ENCODE measurements at places on chromosomes 12 and 14.

DNA sequence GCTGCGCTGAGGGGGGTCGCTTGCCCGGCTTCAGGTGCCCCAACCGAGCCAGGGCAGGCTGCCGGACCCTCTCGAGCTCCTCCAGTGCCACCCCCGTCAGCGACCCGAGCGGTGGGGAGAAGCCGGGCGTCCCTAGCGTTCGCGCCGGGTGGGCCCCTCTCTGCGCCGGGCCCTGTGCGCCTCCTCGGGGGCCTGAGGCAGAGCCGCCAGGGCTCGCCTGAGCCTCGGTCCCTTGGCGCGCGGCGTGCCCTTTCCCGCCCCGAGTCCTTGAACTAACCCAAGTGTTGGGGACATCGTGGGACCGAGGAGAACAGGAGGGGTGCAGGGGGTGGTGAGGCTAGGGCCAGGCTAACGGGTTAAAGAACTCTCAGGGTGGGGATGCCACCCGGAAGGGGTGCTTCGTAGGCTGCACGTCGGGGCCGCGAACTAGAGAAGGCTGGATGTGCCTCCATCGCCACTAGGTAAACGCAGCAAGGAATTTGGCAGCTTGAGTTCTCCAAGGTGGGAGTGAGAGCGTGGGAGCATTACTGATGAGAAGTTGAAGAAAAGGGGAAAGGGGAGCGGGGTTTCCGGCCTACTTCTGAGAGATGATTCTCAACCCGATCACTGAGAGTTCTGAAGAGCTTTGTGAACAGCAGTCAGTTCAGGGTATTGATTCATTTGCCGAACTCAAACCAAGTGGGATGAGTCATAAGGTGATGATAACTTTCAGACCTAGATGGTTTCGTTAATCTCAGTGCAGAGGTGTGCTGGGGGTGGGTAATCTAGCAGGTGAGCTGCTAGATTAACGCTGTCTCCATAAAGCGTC, 618 bp downstream of the RNF34 start:
- DNase-seq, result peak; percentile 57

DNA sequence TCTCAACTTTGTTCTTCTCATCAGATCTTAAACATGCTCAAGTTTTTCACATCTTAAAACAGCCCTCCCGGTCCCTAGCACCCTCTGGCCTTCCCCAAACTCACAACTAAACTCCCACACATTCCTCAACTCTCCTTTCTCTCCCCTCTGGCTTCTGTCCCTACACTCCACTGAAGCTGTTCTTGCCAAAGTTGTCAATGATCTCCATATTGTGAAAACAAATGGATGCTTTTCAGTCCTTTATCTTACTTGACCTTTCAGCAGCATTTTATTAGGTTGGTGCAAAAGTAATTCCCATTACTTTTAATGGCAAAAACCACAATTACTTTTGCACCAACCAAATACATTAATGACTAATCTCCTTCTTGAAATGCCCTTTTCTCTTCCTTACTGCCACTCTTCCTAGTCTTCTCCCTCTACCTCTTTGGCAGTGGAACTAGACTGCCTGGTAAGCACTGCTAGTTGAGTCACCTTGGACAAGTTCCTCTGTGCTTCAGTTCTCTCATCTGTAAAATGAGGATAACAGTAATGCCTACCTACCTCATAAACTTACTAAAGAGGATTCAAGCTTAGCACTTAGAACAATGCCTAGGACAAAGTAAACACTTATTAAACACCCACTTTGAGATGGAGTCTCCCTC, 16.0 kb downstream of the CERS5 start:
- no peak for DNase-seq

GRCh38 chr12:8887285-8887715, 27.0 kb upstream of the PHC1 start:
- DNase-seq, result peak; percentile 38

- DNase-seq, result no peak
Measured at GRCh38 chr14:73236157-73236556, 1.1 kb upstream of the PAPLN start.

- peak; percentile 60 for DNase-seq
Measured at GRCh38 chr12:15701631-15702156, 87.5 kb downstream of the EPS8 start.

- no peak for DNase-seq
Measured at GRCh38 chr14:81157431-81157830, 63.3 kb downstream of the GTF2A1 start.

DNA sequence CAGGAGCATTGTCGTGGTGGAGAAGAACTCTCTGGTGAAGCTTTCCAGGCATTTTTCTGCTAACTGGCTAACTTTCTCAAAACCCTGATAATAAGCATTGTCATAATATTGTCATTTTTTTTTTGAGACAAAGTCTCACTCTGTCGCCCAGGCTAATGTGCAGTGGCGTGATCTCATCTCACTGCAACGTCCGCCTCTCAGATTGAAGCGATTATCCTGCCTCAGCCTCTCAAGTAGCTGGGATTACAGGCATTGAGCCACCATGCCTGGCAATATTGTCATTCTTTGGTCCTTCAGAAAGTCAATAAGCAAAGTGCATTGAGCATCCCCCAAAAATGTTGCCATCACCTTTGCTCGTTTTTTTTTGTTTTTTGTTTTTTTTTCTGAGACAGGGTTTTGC, 26.4 kb downstream of the C12orf71 start:
- DNase-seq, result no peak

GRCh38 chr14:90198541-90199060, 57.8 kb upstream of the PSMC1 start:
- DNase-seq, result no peak

GRCh38 chr12:124764451-124764850, 99.2 kb downstream of the SCARB1 start:
- no peak for DNase-seq

GRCh38 chr12:72836194-72836593, 564.0 kb downstream of the TRHDE start:
- DNase-seq, result no peak

- no peak for DNase-seq
Measured at GRCh38 chr12:13117029-13117428, 13.6 kb upstream of the GSG1 start.

DNA sequence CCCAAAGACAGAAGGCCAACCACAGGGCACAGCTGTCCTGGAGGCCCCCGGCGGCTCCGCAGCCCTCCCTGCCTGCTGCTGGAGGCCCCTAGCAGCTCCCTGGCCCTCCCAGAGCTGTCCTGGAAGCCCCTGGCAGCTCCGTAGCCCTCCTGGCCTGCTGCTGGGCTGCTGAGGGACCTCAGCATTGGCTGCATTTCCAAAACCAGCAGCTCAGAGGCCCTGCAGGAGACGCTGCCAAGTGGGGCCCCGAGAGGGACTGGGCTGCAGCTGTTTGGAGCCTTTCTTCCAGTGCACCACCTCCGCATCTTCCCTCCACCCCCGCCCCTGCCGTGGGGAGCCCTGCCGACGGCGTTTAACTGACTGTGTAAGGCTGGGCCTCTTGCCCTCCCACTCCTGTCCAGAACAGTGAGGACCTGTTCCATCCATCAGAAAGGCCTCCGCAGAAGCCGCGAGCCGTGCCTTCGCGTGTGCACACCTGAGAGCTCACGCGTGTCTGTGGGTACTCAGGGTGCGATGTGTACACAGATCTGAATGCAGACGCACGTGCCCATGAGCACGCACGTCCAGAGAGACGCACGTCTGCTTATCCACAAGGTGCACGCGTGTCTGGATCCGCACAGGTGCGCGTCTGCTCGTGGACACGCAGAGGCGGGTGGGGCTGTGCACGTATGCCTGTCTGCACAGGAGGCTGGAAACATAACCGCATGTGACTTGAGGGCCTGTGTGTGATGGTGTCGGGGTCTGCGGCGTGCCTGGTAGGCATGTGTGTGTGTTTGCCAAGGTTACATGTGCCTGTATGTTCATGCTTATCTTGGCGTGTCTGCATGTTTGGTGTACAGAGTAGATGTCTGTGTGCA, 57.0 kb upstream of the FBRSL1 start:
- DNase-seq, result no peak

GRCh38 chr12:102331419-102331818, 133.8 kb upstream of the PMCH start:
- DNase-seq, result no peak

DNA sequence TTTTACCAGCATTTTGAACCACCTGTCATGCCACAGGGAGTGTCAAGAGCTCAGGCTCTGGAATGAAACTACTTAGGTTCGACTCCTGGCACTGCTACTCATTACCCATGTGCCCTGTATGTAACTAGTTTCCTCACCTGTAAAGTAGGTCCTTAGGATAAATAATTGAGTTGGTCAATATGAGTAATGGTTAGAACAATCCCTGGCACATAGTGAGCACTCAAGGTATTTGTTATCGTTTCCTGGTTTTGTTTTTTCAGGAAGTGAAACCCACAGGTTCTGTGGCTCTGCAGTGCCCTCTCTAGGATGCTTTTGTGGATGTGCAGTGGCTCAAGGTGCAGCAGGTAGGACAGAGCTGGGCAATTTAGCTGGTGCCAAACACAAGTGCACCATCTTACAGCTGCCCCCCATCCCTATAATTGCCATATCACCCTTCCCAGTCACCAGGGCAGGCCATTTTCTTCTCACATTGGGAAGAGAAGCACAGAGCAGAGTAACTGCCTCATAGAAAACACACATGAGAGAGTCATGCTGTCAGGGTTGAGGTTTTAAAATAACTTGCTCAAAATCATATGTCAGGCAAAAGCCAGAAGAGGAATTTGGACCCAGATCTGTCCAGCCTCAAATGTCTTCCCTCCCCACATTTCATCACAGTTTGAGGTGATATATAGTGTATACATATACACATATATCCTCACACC, 297.5 kb downstream of the RPAP3 start:
- DNase-seq, result no peak

DNA sequence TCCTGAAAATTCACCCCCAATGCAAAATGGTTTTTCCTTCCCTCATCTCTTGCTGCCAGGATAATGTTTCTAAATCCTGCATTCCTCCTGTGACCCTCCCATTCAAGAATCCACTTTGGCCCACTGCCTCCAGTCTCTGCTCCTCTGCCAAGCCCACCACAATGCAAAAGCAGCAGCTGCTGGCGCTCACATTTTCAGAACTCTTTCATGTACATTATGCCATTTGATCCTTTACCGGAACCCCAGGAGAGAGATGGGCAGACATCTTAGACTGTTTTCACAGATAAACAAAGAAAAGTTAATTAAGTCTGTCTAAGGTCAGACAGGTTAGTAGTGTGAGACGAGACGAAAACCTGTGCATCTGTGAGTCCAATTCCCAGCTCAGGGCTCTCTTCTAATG, 12.9 kb downstream of the LRIG3 start:
- no peak for DNase-seq

DNA sequence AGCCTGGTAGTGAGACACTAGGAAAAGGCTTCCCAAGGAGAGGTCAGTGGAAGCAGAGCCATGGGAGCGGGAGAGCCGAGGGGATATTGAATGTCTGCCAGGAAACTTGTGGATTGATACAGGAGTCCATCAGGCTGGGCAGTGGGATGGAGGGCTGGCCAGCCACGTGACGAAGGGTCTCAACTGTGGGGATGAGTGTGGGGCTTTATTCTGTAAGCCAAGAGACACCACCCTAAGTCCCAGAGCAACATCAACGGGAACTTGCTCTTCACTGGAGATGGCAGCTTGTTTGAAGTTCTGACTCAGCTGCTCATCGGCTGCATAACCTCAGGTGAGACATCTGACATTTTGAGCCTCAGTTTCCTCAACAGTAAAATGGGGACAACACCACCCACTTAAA, 197.8 kb downstream of the VRK1 start:
- DNase-seq, result no peak

GRCh38 chr12:46660719-46661109, 165.1 kb downstream of the SLC38A4 start:
- no peak for DNase-seq

DNA sequence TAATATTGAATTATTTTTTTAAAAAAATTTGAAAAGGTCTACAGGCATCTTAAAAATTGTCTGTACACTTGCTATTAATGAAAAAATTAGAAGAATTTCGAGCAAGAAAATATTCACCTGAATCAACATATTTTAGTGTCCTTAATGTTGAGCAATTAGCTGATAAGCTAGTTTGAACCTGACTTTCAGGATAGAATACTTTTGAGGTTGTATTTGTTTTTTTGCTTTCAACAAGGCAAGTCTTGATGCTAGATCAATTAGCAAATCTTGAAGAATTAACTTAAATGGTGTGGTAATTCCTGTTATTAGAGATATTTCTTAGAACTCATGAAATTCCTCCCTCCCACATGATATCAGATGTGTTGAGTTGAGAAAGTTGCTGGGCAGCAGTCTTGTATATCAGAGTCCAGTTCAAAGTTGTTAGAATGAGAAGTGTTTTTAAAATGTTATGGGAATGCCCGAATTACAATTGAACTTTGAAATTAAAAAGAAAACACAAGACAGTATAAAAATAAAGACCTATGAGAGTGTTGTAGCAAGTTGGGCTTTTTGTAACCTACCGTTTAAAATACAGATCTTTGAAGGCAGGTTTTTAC, 119.2 kb downstream of the TRMT5 start:
- DNase-seq, result no peak

DNA sequence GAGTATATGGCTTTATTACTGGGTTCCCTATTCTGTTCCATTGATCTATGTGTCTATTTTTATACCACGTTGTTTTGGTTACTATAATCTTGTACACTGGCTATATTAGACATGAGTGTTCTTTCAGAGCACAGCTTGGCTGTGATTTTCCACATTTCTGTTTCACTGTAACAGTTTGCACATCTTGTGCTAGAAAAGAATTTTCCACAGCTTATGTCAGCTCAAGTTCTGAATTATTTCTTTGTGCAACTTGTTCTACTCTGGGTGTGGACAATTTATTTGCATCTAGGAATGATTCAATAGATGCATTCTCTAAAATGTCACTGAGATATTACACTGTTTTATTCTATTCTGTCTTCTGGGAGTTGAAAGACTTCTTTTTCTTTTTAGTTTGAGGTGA, 28.4 kb upstream of the OR5AU1 start:
- no peak for DNase-seq

GRCh38 chr12:19681007-19681406, 241.7 kb downstream of the AEBP2 start:
- no peak for DNase-seq

DNA sequence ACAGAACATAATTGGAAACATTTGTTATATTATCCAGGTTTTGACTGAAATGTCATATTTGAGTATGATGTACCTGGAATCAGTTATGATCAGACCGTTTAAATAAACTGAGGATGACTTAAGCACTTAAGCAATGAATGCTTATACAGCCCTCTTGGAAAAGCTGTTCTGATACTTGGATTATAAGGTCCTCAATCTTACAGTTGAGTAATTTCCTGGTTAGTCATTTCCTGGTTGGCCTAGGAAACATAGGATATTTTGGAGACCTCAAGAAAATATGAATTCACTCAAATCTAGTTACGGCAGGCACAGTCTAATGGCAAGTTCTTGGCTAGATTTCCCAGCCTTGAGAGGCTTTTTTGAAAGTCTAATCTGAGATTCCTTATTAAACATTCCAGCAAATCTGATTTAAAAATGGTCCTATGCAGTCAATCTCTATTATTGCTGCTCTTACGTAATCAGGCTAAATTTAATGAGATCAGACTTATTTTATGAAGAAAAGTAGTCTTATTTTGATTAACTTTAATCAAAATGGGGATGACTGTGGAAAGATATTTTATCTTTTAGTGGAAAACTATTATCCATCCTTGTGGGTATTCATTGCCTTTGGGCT, 447.2 kb downstream of the SNAPC1 start:
- no peak for DNase-seq
